Effector CD4-positive, alpha-beta T cell (primary cell): ENCODE measurements at places on chromosomes 12 and 14.

- DNase-seq: no peak
These were observed 59.4 kb downstream of the TTC9 start for GRCh38 chr14:70700955-70701585.

GRCh38 chr12:91226951-91227350 is 44.3 kb upstream of the DCN start:
- no peak for DNase-seq

DNA sequence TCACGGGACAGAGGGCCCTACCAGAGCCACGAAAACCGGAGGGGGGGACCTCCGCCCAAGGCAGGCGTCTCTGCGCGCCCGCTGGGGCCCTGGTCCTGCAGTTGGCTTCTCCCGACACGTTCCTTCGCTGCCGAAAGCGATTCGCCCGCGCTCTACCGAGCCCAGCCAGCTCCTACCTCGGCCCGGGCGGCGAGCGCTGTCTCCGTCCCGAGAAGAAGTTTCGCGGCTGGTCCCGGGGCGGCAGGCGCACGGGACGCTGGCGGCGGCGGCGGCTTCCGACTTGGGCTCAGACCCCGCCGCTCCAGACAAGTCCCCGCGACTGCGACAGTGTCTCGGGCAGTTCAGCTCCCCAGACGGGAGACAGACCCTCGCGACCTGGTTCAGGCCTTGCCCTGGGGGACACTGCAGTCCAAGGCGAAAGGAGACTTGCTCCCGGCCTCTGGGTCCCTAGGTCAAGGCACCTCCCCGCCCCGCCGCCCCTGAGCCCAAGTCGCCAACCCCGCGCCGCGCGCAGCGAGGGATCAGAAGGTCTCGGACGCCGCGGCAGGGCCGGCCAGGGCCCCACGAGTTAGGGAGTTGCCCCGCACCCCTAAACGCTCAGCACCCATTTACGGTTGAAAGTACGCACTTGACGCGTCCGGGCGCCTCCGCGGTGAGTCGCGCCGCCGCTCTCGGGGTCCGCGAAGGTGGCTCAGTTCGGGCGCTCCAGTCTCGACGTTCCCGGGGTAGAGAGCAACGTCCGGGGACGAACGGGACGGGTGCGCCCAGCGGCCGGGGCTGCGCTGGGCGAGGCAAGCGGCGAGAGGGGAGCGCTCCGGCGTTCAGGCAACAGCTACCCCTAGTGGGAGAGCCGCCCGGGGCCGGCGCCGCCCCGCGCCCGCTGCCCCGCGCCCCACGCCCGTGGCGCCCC is 1.4 kb upstream of the DIO3 start:
- DNase-seq: no peak

DNA sequence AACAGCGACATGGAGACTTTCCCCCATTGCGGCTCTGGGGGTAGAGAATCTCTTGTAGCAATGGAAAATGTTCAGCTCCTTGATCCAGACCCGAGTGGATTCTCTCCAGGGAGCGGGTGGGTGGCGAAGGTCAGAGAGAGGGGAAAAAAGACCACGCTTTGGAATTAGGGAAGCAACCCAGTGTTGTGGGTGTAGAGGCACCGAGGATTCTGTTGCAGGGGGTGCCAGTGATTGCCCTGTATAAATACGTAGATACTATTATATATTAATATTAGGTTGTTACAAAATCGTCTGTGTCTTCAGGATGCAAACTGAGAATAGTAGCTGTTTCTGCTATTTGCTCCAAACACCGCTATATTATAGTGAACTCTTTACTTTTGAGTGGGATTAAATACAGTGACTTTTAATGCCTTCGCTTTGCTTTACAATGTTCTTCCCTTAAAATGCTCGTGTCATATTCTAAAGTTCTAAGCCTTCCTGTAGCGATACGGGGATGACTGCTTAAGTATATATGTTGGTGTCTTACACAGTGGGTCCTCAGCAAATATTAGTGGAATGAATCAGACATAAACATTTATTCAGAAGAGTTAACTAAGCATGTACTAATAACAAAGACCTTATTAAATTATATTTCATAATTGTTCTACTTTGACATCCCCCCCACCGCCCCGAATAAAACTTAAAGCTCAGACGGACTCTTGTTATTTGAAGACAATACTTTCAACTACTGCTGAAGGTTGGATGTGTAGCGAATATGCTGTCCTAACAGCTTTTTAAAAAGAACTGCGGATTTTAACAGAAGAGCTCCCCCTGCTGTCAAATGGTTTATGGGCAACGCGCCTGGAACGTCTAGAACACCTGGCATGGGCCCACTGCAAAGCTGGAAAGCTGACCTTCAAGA is 136.4 kb upstream of the KRAS start:
- DNase-seq: peak; percentile 72

- DNase-seq: no peak
These were observed 58.1 kb downstream of the ISCA2 start for GRCh38 chr14:74551431-74552371.

DNA sequence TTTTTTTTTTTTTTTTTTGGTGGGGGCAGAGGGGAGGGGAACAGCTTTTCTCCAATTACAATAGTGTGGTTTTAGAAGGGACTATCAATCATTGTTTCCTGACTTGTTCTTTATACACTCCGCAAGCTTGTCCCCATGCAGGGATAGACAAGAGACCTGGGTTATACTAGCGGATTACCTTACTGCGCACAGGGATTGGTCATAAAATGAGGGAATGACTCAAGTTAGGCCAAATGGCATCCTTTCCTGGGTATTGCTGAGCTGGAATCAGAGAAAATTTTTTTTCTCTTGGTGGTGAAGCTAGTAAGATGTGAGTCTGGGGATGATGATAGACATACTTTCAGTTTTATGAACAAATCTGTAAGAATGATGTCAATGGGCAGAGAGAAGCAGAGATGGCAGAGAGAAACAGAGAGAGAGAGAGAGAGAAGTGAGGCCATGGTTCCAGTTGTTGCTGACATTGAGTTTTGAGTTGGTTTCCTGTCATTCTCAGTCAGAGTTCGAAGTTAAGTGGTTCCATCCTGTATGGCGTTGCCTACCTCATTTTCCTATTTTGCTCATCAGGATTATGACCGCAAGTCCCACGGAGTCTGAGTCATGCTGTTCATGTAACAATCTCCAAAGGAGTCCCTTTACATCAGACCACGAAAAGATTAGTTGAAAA is 59.1 kb upstream of the OTOGL start:
- no peak for DNase-seq
